ENCODE measurements at places on chromosomes 7 and 10.

DNA sequence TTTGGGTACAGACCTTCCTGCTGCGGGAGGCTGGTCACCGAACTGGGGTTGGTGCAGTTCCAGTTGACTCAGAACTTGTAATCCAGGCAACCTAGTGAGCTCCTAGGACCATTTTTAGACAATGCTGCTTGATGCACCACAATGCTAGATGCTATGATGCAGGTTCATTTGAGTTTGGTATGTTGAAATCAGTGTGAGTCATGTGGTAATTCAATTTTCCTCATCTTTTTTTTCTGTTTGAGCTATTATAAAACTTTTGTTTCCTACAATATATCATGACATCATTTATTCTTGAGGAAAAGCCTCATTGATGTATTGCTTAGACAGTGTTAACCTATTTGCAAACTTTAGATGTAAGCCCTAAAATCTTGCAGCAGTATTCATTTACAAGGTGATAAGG, 40.9 kb upstream of the MTPN start:
- DNase-seq = no peak

- no peak for DNase-seq
Measured at GRCh38 chr7:130853503-130854279, 119.7 kb upstream of the KLF14 start.

DNA sequence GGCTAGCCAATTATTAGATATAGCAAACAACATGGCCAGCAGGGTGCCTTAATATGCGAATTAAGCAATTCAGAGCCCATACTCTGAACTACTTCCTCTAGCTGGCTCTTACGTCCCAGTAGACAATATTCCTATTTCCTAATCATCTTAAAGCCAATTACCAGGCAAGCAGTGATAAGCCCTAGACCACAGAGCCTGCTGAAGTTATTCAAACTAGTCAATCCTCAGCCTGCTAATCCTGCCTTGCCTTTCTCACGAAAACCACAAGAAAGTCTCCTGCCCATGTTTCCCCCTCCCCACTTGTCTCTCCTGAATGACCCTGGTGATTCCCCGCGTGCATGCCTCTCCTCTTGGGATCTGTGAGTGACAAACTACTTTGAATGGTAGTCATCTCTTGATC, 86.8 kb upstream of the CACNA2D1 start:
- no peak for DNase-seq

DNA sequence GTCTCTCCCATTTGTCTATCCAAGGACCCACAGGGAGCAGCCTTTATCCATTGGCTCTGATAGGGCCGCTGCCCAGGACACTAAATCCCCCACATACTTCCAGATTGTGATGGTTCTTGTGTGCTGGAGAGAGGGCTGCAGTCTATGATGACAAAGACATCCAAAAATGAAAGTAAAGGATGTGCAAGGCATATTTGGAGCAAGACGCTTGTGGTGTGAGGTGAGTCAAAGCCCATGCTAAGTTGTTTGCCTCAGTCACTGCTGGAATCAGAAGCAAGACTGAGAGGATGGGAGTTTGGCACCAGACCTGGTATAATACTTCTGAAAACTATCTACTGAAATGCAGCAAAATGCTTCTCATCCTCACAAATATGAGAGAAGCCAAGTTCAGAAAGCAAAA, 22.7 kb downstream of the ZNF22 start:
- DNase-seq = no peak

GRCh38 chr7:129858490-129858889, 94.3 kb downstream of the UBE2H start:
- DNase-seq = no peak

DNA sequence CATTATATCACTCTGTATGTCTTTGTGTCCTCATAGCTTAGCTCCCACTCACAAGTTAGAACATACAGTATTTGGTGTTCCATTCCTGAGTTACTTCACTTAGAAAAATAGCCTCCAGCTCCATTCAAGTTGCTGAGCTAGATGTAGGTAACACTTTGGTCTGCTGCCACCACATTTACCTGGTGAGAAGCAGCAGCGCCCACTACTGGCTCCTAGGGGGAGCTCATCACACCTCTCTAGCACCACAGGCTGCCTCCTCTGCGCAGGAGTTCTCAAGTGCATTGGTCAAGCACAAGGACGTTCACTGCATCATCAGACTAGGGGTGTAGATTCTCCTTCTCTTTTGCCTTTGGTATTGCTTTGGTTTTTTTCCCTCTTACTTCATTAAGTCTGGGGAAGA, 530.9 kb upstream of the AUTS2 start:
- no peak for DNase-seq

GRCh38 chr10:131855461-131856401, 45.1 kb upstream of the PPP2R2D start:
- DNase-seq = no peak

GRCh38 chr10:124621637-124622036, 122.5 kb downstream of the FAM53B start:
- DNase-seq = no peak

GRCh38 chr7:107506674-107507339, 37.0 kb downstream of the GPR22 start:
- peak; percentile 32 for DNase-seq

DNA sequence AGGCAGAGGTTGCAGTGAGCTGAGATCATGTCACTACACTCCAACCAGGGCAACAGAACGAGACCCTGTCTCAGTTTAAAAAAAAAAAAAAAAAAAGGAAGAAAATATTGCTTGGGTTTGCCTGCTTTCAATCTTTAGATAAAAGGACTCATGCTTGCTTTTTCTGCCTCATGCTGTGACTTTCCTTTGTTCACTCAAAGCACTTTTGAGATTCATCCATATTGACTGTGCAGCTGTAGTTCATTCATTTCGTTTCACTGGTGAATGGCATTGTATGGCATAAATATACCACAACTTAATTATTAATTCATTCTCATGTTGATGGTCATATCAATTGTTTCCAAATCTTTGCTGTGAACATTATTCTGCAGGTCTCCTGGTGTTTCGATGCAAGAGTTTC, 97.6 kb upstream of the NFE2L3 start:
- no peak for DNase-seq

DNA sequence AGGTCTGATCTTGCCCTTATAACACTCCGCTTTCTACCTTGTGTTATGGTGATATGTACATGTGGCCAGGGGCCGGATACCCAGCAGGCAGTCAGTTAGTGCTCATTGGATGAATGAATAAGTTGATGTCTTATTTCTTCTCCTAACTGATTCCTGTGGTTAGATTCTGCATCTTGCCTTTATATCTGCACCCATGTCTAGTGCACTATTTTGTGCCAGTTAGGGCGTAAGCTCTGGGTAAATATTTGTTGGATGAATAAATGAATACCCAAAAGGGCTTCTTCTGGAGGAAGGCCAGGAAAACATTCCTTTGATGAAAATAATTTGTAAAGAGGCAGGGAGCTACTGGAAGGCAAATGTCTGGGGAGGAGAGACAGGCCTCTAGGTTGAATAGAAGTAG, 148.2 kb downstream of the CHN2 start:
- DNase-seq = no peak

DNA sequence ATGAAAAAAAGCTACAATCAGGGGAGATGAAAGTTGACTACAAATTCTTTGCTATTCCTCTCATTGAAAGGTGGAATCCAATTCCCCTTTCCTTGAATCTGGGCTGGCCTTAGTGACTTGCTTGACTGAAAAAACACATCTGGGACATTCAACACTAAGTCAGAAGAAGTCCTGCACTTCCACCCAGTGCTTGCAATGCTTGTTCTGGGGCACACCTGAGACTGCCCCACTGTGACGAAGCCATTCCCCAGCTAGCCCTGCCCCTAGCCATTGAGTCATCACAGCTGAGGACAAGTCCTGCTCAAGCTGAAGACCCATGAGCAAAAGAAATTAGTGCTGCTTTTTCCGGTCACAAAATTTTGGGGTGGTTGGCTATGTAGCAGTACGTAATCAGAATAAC, 19.2 kb upstream of the GRID1 start:
- DNase-seq = no peak

DNA sequence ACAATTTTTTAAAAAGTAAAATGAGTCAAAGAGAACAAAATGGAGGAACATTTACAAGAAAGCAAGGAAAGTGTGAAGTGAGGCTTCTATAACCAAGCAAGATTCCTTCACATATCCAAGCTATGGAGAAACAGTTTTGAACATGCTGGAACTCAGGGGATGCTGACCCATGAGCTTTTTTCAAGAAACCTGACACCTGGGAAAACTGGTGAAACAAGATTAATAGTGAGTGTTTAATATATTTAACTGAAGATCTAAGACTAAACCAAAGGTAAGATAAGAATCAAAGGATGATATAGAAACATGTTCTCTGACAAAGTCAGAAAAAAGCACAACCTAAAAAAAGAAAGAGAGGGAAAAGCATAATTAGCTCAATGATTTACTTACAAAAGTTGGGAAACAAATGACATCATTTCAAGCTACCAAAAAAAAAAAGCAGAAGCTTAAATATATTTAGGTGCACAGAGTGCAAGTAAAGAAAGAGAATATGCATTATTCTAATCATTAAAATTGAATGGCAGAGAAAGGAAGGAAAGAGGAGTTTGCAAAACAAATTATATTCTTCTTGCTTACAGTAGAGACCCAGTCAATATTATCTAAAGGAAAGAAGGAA, 24.9 kb downstream of the C7orf25 start:
- DNase-seq = no peak

DNA sequence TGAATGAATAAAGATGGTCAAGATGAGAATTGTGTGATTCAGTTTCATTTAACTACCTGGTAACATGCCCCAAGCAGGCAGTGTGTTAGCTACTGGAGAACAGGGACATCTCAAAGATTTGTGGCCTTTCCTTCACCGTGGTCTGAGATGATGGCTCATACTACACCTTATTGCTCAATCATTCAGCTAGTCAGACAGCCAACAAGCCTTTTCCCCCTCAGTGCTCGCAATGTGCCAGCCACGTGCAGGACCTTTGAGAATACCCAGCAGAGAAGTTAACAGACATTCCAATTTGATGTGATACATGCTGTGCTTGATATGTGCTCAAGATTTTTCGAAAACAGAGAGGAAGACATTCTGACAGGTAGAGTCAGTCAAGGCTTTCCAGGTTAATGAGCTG, 562.8 kb downstream of the SUGCT start:
- DNase-seq = no peak

DNA sequence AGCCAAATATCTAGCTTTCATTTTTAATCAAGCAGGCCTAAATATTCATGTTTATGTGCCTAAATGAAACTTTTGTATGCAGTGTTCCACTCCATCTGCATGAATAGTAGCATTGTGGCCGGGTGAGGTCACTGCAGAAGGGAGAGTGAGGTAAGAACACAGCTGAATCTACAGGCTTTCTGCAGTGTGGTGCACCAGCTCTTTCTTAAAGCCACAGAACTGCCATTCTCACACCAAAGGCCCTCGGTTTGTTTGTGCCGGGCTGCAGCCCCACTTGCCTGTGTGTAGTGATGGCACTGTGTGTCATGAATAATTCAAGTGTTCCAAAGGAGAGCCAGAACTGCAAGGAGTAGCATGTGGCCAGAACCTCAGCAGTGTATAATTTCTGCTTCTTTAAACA, 204.1 kb downstream of the TRIL start:
- DNase-seq = peak; percentile 52

DNA sequence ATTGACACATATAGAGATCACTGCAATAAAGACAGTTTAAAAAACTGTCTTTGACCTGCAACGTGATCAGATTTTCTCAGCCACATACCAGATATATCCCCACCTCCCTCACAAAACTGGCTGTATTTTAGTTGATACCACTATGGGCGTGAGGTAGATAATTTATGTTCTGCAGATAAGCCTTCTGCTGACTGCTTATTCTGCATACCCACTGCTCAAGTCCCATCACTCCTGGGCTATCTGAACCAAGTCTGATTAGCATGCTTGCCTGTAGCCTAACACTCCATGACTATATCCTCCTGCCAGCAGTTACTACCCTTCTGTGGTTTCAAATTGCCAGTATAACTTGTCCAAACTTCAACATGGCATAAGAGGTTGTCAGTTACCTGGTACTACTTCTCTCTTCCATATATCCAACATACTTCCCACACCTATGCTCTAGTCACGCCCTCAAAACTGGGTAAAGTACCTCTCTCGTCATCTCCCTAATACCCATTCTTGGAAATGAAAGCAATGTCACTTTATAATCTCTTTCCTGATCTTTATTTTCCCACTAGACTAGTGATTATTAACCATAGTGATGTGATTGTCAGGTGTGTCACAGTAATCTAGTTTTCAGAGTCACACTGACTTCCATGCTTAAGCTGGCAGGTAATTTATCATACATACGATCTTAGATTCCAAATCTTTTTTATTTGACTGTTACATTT, 70.7 kb downstream of the MALSU1 start:
- no peak for DNase-seq

GRCh38 chr10:120221873-120222485, 235.0 kb upstream of the PLPP4 start:
- no peak for DNase-seq

GRCh38 chr7:36408589-36408988, 18.9 kb downstream of the ANLN start:
- no peak for DNase-seq

- no peak for DNase-seq
Measured at GRCh38 chr10:32179836-32180235, 123.6 kb upstream of the KIF5B start.

Measured in NCI-H774 (cell line).